ENCODE measurements at places on chromosomes 7 and 10.
A peak's percentile ranks its signal among the peaks of the same experiment; 100 is the strongest.

- no peak for DNase-seq
Observed at GRCh38 chr10:119283818-119284217, 76.4 kb downstream of the GRK5 start.

GRCh38 chr10:124626759-124627380 is 117.3 kb downstream of the FAM53B start:
- no peak for DNase-seq

DNA sequence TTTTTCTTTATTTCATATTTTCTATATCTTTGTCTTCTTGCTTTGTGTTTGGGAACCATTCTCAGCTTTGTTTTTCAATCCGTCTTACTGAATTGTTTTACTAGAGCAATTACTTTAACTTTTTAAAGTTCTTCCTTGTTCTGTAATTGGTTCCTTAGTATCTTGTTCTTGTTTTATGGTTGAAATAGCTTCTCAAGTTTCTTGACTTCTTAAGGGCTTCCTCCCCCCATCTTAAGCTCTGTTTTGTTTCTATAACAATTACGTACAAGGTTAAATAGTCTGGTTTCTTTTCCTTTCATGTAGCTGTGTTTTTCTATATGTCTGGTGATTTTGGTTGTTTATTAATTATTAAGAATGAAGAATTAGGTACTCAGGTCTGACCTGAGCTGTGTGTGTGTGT is 158.0 kb downstream of the SDHAF3 start:
- DNase-seq, result no peak

DNA sequence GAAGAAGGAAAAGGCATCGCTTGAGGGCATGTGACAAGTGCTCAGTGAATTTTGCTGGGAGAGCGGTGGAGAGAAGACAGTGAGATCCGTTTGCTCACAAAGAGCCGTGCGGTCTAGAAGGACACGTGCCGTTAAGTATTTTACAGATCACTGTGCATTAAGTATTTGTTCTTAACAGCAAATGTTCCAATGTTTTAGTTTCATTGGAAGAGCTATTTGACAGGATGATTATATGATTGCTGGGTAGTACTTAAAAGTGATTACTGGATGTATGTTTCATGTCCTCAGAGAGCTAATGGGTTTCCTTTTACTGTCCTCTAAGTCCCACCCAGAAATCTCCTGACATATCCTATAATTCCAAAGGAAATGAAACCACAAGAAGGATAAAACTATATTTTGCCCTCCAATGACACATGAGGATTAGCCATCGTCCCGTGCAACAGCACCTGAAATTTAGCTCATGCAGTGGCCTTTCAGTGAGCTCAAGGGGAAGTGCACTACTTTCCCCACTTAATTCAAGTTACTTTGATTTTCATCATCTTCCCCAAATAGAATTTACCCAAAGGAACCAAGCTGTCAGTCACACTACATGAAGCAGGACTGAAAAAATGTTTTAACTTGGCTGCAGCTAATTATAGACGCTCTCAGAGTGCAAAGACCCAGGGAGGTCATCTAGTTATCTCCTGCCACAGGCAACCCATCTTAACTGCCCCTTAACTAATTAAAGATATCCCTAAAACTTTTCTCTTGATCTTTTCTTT is 80.3 kb downstream of the KLF6 start:
- DNase-seq, result no peak

DNA sequence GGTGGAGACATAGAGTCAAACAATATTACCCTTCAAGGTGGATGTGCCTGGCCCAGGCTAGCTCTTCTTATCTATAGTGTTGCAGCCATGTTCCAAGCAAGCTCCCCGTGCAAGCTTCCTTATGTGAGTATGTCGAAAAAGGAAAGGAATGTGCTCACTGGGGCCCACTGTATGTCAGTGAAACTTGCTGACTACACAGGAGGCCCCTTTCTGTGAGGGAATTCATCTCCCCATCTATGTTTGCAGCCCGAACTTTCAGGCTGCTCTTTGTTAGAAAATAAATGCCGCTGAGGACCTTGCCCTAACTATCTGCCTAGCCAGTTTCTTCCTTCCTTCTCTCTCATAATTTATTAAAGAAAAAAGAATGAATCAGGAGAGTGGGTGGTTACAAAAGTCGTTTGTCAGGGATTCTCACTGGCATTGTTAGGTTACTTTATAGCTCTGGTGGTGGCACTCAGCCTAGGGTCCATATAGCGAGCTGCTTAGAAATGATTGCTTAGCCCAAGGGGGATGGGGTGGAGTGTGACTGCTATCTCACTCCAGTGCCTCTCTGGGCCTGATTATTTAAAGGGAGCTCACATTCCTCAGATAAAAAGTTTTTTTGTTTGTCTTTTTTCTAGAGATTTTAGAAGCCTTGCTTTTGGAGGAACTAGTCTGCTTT is 302.1 kb downstream of the ABCA13 start:
- DNase-seq, result no peak

DNA sequence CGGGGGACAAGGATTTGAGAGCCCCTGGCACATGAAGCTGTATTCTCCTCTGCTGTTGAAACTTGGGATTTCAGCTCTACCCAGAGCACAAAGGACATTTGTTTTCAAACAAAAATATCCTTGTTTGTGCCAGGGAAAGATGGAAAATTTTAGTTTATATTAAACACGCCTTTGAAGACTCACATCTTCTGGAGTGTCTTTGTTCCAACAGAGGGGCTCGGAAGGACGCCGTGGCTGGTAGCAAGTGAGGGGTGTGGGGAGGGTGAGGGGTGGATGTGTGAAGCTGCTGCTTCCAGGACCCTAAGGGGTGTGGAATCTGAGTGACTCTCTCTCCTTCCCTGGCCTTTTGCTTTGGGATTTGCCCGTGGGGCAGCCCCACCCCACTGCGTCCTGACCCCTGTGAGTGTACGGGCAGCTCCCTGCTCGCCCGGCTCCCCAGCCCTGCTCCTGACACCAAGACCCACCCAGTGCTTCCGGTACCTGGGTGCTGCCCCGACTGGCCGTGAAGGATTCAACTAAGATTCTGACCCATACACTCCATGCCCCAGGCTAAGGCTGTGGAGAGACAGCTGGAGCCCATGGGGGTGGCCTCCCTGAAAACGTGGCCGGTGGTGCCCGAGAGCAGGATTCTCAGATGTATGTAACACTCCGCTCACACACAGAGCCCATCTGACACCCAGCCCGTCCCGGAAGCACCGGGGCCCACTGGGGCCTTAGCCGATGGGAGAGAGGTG is 59.6 kb downstream of the ZRANB1 start:
- no peak for DNase-seq

- DNase-seq, result no peak
Observed at GRCh38 chr7:45342236-45342635, 184.6 kb downstream of the RAMP3 start.

- DNase-seq, result no peak
Observed at GRCh38 chr7:7114575-7115291, 67.6 kb upstream of the C1GALT1 start.

DNA sequence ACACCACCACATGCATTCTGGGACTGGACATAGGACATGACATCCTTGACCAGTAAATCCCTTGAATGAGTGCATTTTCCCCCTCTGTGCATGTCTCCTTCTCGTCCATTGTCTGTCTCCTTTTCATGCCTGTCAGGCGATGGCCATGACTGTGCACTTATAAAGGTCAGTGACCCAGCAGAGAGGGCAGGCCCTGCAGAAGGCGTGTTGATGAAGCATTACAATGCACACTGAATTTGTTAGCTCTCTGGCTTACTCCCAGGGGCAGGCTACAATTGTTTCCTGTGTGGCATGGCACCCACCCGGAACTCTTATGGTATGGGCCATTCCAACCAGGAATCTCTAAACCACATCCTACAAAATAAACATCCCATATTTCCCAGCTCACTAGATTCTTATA is 71.1 kb downstream of the SAMD9 start:
- DNase-seq, result no peak

DNA sequence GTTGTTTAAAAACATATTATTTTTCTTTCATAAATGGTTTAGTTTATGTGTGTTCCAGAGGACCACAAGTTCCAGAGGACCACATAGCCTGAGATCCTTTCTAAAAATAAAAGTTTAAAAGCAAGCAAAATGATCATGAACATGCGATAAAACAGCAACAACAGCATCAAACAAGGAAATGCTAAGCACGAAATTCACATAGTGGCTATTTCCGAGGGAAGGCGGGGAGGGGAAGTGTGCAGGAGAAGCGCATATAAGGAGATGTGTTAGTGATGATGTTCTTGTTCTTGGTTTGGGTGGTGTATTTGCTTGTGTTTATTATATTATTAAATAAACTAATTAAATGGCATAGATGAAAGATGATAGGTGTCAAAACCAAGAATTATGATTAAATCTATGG is 1.2 kb downstream of the TBATA start:
- DNase-seq, result no peak

GRCh38 chr10:1272079-1272776 is 216.0 kb downstream of the WDR37 start:
- no peak for DNase-seq

DNA sequence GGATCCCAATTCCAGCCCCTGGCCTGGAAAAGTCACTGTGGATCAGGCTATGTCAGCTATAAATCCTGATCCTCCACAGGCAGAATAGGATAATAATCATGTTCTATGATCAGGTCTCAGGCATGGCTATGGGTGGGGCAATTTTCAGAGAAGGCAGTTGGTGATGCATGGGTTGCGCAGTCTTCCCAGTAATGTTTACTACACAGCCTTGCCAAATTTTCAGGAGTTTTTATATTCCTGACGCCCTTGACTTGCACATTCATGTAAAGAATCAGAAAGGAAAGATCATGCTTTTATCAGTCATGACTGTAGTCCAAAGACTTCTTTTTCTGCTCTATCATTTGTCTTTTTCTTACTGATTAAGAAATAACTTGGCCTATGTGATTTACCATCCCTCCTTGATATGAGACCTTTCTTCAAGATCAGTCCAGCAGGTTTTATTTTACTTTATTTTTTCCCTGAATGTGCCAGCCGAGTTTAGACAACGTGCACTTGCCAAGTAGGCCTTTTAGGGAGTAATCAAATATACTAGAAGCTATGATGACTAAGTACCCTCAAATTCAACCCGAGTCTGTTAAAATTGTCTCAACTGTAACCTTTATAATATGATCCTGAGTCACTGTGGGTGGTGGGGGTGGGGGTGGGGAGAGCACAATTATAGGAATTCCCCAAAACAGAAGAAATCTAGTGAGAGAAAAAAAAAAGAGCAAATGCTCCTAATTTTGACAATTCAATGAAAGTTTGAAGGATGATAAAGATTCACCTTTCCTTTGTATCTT is 31.9 kb downstream of the ARL4A start:
- no peak for DNase-seq

GRCh38 chr10:132335189-132336063 is 3.4 kb downstream of the LRRC27 start:
- peak; percentile 58 for DNase-seq

DNA sequence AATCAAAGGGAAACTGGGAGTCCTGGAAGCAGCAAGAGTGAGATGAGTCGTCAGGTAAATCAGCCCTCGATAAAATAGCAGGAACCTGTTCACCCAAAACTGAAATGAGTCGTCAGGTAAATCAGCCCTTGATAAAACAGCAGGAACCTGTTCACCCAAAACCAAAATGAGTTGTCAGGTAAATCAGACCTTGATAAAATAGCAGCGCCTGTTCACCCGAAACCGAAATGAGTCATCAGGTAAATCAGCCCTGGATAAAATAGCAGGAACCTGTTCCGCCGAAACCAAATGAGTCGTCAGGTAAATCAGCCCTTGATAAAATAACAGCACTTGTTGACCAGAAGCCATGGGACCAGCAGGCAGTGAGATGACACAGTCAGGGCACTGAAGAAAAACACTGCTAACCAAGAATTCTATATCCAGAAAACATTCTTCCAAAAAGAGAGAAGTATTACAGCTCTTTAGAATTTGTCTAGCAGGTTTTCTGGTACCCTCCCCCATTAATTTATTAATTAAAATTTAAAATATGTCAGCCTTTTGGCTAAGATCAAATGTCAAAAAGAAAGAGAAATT is 3.4 kb upstream of the CYP2E1 start:
- DNase-seq, result no peak

- no peak for DNase-seq
Observed at GRCh38 chr10:133154996-133155778, 4.8 kb upstream of the KNDC1 start.

- no peak for DNase-seq
Observed at GRCh38 chr7:13442226-13442625, 547.2 kb downstream of the ETV1 start.

DNA sequence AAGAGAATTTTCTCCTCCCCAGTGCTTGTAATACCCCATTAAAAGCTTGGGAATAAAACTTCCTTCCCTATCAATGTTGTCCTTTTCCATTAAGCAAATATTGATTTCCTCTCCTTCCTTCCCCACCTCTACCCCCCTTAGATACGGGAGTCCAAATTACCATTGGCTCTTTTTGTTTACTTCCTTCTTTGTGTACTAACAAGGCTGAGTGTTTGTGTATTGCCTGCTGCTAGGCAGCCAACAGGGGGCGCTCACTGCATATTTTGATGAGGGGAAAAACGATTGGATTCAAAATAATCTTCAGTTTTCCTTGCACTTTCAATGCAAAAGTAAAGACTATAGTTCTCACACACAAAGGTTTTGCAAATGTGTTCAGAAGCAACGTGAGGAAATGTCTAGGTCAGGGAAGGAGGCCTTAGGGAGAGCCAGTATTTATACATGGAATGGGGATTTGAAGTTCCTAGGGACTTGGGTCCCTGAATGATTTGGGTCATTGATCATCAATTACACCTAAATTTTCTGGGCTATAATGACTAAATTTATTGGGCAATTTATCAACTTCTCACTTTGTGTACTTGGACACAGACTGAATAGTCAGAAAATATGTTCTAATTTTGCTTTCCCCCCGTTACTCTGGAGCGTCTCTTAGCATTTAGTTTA is 23.6 kb upstream of the VPS41 start:
- peak; percentile 3 for DNase-seq

- DNase-seq, result no peak
Observed at GRCh38 chr7:114539575-114539974, 125.0 kb downstream of the FOXP2 start.

DNA sequence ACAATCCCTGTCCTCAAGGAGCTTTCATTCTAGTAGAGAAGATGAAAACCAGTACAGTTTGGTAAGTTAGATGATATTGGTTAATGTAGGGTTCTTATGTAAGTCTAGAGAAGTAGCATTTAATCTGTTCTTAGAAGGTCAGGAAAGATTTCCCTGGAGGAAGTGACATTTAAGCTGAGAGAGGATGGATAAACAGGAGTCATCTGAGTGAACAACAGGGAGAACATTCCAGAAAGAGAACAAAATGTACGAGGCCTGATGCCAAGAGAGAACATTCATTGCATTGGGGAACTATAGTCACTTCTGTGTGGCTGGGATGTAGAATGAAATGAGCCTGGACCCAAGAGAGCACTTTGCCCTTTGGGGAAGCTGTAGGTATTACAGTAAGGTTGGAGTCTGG is 88.0 kb downstream of the CFTR start:
- DNase-seq, result no peak

- no peak for DNase-seq
Observed at GRCh38 chr7:115227473-115228235, 305.8 kb downstream of the MDFIC start.

- no peak for DNase-seq
Observed at GRCh38 chr10:116833986-116834985, 15.0 kb upstream of the ENO4 start.

GRCh38 chr7:45973725-45974532 is 52.9 kb upstream of the IGFBP3 start:
- DNase-seq, result peak; percentile 68
